ENCODE measurements at places on chromosomes 6 and 20. TPM values are rescaled to one million over a fixed set of nuclear protein-coding genes. Genes with fewer than 3 reads are reported as not detected.

The WFDC5 gene
- not detected for polyA plus RNA-seq

The OR2H2 gene
- polyA plus RNA-seq, result 14.3 TPM

The SNX3 gene
- 427 TPM for polyA plus RNA-seq

The PDCD2 gene
- polyA plus RNA-seq, result 38.8 TPM

The DNAH8 gene
- not detected for polyA plus RNA-seq

The GPR6 gene
- polyA plus RNA-seq, result not detected

The C6orf15 gene
- not detected for polyA plus RNA-seq

The FOXQ1 gene
- 1.8 TPM for polyA plus RNA-seq

The OPN5 gene
- polyA plus RNA-seq, result 2.9 TPM

The TRIM31 gene
- not detected for polyA plus RNA-seq

The SIRPD gene
- polyA plus RNA-seq, result not detected
